ENCODE measurements at places on chromosomes 6 and 20.

DNA sequence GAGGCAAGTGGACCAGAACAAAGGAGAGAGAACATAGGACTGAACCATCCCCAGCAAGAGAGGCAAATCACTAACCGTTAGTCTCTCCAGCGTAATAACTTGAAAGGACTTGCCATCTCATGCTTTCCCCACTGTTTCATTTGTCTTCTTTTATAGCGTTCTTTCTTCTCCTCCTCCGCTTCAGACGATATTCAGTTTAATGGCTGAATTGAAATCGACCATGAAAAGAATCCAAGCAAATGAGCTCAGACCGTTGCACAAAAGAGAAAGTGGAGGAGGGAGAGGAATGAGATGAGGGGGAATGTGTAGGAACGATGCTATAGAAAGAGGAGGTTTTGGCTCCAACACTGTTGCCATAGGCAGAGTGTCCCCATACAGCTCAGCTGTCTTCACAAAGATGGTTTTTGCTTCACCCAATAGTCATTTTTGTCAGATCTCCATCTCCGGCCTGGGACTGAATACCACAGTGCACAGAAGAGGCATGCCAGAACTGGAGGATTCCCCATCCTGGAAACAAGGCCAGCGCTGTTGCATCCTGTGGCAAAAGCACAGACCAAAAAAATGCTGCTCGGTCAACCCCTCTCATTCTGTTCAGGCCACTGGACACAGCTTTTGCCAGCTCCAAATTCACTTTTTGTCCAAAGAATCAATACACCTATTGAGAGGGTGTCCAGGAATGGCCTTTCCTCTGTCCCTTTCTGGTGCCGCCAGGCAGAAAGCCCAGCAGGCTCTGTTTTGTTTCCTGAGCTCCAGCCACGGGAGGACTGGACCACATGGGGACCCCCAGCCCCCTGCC is 176.1 kb downstream of the ID4 start:
- DNase-seq, result no peak

GRCh38 chr20:13102237-13102636 is 93.5 kb downstream of the SPTLC3 start:
- DNase-seq, result no peak

DNA sequence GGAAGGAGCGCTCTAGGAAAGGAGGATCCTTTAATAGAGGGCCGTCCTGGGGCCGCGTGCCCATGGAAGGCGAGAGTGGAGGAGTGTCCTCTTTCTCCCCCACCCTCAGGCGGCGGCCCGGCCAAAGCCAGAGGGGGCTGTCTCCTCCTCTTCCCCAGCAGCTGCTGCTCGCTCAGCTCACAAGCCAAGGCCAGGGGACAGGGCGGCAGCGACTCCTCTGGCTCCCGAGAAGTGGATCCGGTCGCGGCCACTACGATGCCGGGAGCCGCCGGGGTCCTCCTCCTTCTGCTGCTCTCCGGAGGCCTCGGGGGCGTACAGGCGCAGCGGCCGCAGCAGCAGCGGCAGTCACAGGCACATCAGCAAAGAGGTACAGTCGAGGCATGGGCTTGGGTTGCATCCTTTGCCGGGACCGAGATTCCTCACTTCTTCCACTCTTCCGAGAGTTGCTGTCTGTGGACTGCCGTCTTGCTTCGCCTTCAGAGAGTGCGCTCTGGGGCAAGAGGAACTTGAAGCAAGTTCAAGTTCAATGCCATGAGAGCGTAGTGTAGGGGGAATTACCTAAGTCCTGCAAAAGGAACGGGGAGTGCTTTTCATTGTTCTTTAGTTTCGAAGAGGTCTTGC is at the start of gene LAMA2:
LAMA2 (plus strand) TSS at position 148 of the 621 bp plus-strand sequence; CDS start at position 256, 108 bp downstream.
- DNase-seq, result peak; percentile 85

DNA sequence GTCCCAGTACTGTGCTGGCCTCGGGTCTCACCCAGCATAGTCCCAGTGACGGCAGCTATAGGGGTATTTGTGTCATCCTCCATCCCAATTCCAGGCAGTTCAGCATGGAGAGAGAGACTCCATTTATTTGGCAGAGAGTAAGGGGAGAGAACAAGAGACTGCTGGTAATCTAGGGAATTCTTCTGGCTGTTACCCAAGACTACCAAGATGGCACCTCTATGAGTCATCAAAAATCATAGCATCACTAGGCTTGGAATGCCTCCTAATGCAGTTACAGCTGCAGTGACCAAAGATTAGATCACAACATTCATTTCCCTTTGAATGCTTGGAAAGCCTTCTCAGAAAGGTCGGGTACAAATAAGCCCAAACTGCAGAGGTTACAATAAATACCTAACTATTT is 660.4 kb upstream of the FLRT3 start:
- DNase-seq, result no peak

DNA sequence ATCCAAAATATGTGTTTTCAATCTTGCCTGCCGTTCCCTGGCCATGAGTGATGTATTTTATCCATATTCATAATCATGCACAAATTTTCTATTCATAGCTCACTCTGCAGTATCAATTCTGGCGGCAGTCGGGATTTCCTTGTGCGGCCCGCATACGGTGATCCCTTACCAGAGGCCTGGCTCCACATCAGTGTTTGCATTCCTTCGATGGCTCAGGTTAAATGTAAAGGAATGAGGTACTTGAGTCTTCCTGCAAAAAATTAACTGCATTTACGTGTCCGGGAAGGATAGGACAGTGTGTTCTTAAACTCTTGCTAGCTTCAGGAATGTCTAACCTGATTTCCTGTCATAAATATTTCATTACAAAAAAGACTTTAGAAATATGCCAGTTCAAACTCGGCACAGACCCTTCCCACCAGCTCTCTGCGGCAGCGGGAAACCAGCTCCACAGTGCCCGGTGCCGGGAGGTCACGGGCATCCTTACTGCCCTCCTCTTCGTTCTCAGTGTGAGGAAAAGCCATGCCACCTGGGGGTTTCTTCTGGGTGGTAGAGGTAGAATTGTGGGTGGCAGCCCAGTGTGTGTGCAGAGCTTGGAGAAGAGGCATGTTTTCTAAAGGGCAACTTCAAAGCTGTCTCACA is 154.5 kb downstream of the MOXD1 start:
- DNase-seq, result no peak

GRCh38 chr6:27582928-27583725 is 110.2 kb upstream of the ZNF184 start:
- no peak for DNase-seq
